ENCODE measurements at places on chromosomes 2 and 18.

GRCh38 chr18:41585512-41585911 lies 369.5 kb upstream of the PIK3C3 start:
- no peak for DNase-seq

- DNase-seq = no peak
Measured at GRCh38 chr2:27967076-27967475, 76.5 kb downstream of the BABAM2 start.

DNA sequence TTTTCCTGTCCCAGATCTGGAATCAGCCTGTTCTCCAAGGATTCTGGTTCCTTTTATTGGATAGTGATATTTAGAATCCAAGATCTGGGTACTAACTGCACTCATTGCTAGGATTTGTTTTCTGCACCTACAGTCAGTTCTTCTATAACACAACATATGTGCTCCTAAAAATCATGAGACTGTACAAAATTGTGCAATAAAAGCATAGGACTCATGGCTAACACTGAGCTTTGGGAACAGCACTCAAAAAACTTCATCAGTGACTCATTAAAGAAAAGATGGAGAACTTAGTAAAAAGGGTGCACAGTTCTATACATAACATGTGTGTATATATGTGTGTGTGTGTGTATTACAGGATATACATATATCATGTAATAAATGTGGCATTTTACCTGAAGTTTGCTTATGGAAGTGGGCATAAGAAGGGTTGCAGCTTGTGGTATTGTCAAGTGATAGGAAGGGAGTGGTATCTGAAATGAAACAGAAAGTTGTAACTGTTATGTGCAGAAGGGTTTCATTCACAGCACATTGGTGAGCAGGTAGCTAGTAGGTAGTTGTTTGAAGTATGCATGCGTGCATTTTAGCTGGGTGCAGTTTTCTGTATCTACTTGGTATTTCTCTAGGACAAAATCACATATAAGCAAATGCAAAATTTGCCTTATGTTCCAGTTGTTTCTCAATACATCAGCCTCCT lies 5.9 kb upstream of the SCYGR2 start:
- DNase-seq = no peak

DNA sequence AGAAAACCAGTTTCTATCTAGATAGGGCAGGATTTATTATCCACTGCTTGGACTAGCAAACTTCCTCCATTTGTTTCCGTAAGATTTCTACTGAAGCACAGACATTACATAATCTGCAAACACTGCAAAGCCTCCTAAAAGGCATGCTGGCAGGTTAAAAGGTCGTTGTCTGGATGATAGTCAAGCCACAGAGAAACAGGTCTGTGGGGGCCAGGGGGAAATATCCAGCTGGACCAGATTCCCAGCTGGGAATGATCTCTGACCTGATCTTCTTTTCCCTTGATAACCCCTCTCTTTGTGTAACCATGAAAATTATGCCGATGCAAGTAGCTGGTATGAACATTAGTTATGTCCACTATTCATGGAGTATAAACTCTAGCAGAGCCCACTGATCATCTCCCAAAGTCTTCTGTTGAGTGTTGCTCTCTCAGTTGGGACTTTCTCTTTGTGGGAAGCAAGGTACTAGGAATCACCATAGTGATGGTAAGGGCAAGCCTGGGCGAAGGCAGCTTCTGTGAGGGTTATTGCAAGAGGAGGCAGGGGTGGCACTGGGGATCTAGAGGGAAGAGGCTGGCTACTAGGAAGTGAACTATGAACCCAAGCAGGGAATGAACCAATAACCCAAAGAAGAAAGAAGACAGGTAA lies 61.3 kb downstream of the GDF7 start:
- no peak for DNase-seq

All from nucleus accumbens (tissue), 56 donors.